ENCODE measurements at places on chromosomes 6 and 20.

DNA sequence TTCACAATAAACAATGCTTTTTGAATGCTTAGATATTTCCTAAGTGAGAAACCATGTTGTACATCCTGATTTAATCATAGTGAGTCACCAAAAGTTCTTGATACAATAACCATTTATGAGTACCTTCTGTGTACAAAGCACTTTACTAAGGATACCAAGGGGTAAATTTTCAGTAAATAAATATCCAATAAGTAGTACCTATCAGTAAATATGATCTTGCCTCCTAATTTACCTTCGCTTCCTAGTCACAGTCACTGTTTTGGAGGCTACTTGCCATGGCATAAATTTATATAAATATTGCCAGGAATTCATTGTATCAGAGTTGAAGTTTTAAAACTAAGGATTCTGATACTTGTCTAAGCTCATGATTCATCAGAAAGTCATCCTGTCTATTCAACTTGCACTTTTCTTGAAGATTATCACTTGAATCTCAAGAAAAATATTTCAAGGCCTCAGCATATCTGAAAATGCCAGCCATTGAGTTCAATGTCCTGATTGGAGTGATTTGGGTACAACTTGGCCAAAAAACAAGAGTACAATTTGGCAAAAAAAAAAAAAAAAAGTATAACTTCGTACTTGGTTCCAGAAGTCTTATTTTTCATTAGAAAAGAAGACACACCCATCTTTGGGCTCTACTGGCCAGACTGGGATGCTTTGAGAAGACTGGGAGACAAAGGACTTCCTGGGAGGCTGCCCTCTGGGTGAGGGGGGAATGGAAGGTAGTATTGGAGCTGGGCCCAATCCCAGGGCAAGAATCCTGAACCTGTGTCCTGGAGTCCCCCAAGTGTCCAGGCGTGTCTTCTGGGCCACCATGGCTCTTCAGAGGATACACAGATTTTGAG is 32.8 kb downstream of the RAB22A start:
- DNase-seq, result no peak

GRCh38 chr20:6295127-6295866 is 172.5 kb upstream of the FERMT1 start:
- DNase-seq, result no peak

GRCh38 chr20:1648101-1648500 is 9.5 kb downstream of the SIRPG start:
- DNase-seq, result no peak

GRCh38 chr6:39791311-39791710 is 865 bp upstream of the DAAM2 start:
- no peak for DNase-seq

DNA sequence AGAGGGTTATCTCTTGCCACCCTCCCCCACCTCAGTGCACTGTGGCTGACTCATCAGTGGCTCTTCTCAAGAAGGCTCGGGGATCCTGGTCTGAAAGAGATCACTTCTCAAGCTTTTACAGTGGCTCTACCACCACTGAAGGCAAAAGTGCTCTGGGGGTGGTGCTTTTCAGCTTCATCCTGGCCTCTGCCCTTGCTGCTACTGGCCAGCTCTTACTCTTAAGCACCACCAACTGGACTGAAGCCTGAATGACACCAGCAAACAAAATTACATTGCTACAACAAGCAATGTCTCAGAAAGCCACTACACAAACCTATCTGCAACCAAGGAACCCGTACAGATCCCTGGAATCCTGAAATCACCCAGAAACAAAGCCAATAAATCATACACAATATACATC is 402.1 kb downstream of the EPHA7 start:
- DNase-seq, result no peak

DNA sequence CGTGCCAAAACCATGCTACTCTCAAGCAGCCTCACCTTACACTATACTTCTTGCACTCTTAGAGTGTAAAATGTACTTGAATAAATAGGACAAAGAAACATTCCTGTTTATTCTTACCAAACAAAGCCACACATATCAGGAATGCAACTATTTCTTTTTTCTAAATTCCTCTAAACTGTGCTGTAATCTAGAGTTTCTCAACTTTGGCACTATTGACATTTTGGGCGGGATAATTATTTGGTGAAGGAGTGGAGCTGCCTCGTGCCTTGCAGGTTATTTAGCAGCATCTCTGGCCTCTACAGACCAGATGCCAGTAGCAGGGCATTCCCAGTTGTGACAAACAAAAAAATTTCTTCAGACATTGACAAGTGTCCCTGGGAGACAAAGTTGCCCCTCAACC is 86.9 kb downstream of the PHACTR1 start:
- DNase-seq, result no peak

DNA sequence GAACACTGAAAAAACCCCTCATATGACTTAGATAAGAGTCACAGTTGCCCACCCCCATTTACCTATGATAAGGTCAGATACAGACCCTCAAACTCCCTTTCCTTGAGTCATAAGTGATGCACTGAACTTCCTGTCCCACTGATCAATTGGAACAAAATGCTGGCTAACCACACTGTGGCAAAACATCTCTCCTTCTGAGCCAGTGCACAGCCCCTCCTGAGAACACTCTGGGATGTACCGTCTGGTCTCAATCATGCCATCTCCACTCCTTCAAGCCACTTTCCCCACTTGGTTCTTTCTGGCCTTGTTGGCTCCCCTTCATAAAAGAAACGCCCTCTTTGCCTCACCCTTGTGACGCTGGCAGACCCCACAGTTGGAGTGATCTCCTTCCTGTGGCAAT is 42.6 kb upstream of the NXT1 start:
- DNase-seq, result no peak

GRCh38 chr6:98980819-98981218 is 33.1 kb upstream of the FBXL4 start:
- DNase-seq, result no peak

DNA sequence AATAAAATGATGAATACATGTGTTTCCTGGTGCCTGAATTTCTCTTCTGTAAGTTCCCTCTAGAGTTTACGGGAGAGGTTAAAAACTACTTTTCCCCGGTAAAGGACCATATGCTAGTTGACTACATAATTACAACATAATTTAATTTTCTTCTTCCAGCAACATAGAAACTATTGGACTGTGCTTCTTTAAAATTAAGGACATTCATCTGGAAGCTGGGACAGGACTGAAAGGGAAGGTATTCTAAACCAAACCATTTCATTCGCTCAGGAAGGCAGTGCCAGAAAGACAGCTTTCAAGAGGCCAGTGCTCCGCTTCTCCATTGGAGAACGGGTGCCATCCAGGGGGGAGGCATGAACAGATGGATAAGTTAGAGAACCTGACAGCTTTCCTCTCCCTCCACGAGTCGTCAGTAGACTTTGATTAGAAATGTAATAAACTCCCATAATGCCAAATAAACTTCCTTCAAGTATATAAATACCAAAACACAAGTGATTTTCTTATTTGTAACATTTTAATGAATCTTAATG is 458.0 kb upstream of the SOX4 start:
- no peak for DNase-seq

GRCh38 chr6:43836507-43837240 is 66.7 kb downstream of the VEGFA start:
- no peak for DNase-seq

GRCh38 chr6:39804466-39805065 is 12.4 kb downstream of the DAAM2 start:
- DNase-seq, result no peak

GRCh38 chr20:904039-904545 is 12.0 kb downstream of the ANGPT4 start:
- DNase-seq, result no peak

- DNase-seq, result no peak
Observed at GRCh38 chr6:84222426-84222825, 5.0 kb downstream of the CEP162 start.

- no peak for DNase-seq
Observed at GRCh38 chr6:42374018-42374669, 77.6 kb downstream of the TRERF1 start.

- DNase-seq, result no peak
Observed at GRCh38 chr6:12504325-12504966, 212.1 kb upstream of the PHACTR1 start.

DNA sequence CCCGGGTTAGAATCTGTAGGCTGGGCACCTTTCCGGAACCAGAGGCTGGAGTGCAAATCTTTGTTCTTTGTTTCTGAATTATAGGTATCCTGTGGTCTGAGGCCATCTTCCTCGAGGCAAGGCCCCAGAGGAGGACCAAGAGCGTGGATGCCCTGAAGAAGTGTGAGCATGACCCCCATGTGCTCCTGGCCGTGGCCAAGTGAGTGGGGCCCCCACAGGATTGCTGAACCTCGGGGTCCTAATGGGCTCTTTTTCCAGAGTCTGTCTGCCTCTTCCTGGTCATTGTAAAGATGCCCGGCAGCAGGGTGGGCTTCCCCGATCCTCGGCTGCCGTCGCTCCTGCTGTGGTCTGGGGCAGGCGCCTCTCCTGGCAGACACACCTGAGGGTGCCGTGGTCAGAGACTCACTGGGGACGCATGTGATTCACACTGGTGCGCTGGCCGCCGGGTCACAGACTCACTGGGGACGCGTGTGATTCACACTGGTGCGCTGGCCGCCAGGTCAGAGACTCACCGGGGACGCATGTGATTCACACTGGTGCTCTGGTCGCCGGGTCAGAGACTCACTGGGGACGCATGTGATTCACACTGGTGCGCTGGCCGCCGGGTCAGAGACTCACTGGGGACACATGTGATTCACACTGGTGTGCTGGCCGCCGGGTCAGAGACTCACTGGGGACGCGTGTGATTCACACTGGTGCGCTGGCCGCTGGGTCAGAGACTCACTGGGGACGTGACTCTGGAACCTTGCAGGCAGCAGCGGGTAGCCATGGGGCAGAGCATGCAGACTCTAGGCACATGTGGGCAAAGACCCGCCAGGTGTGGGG is 6.5 kb upstream of the C20orf204 start:
- no peak for DNase-seq

DNA sequence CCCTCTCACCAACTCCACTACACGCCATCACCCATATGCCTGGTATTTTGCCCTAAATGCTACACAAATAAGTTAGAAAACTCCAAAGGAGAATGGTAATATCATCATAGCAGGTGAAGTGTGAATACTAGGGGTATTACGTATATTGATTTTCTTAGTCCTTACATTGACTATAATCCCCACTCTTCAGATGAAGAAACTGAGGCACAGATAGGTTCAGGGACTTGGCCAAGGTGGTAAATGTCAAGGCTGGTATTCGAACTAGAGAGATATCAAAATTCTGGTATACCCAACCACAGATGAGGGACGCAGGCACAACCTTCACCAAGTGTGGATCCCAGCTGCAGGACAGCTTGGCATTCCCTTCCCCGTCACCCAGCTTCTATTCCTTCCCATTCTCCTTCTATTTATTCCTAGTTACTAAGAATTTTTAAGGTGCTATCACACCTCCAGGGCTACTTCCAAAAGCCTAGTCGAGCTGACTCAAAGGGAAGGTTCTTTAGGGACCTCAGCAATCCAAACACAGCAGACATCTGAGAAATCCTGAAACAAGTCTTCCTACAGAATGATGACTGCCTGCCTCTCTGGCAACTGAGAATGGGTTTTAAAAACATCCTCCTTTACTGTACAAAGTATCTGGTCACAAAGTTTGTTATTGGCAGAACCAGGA is 32.6 kb downstream of the ATXN1 start:
- no peak for DNase-seq

DNA sequence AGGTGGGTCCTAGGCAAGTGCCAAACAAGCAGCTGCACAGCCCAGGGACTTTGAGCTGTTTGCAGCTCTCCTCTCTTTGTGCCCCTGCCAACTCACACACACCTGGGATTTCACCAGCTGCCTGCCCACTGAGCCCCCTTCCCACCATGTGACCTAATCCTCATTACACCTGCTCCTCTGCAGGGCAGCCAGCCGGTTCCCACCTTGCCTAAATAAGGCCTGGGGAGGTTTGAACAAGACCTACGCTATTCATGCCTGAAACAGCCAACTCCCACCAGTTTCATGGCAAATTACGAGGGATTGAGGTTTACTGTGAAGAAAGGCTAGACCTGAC is 92.6 kb upstream of the SOX4 start:
- no peak for DNase-seq

- peak; percentile 40 for DNase-seq
Observed at GRCh38 chr6:28944412-28944865, 20.7 kb upstream of the TRIM27 start.

DNA sequence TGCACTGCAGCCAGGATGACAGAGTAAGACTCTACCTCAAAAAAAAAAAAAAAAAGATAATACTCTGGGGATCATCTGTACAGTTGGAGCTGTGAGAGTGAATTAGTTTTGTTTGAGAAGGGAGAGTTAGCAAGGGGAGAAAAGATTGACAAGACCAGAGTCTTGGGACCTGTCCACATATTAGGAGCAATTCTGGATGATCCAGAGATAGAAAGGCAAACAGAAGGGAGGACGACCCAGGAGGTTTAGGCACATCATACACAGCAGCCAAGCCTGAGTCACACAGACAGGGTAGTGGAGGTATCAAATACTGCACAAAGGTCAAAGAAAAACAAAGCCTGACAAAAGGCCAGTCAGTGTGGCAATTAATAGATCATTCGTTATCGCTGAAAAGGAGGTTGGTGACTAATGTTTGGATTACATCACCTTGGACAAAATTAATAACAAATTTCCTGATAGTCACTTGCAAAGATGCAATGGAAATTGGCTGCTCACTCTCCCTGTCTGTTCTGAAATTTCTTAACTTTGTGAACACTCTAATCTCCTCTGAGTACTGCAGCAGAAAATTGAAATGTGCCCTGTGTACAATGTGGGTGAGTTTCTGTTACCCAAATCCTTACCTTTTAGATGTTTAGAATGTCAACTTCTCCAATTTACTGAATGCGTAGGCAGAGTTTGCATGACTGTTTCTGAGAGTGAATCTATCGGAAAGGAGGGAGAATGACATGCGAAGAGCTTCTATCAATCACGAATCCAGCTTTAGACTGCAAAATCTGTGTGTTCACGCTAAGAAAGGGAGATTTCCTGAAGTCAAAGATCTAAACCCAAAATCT is 105.4 kb downstream of the TSHZ2 start:
- no peak for DNase-seq

DNA sequence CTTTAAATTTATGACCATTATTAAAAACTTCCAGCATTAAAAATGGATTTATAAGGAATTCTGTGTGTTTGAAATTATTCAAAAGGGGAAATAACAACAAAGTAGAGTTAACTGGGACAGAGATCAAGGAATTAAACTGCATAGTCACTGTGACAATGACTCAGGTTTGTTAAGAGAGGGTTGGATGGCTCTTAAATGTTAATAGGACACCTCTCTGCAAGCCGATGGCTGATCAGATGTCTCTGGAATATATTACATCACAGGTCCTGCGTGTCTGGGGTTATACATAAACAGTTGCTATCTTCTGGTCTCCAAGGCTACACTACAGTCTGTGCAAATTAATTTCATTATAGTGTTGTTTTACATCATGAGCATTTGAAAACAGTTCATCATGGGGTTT is 574.3 kb downstream of the COL12A1 start:
- no peak for DNase-seq

- DNase-seq, result no peak
Observed at GRCh38 chr6:41594326-41594725, 43.9 kb upstream of the MDFI start.
